ENCODE measurements at places on chromosomes 2 and 18.

DNA sequence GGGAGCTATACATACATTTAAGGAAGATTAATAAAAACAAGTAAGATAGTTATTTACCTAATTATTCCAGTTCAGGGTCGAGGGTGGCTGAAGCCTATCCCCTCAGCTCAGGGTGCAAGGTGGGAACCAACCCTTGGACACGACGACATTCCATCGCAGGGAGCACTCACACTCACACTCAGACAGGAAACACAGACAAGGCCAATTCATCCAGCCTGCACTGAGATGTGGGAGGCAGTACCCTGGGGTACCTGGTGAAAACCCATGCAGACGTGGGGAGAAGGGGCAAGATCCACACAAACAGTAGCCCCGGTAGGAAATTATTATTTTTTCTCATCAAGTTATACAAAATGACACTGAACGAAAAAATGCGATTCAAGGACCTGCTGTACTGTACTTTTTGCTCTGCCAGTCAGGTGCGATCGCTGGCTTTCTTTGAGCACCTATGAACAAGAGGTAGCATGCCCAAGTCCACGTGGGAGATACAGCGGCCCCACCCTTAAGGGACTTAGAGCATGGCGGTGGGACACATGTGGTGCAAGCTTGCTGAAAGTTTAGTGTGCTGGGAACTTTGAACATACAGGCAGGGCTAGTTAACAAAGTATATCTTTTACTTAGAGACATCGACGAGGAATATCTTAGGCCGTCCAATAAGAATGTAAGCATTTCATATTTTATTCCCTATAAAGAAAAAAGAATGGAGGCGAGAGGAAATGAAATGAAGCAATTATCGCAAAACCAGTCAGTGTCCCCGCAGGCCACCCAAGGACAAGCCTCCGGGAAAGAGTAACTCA lies 624 bp downstream of the METTL8 start:
- peak; percentile 10 for DNase-seq

DNA sequence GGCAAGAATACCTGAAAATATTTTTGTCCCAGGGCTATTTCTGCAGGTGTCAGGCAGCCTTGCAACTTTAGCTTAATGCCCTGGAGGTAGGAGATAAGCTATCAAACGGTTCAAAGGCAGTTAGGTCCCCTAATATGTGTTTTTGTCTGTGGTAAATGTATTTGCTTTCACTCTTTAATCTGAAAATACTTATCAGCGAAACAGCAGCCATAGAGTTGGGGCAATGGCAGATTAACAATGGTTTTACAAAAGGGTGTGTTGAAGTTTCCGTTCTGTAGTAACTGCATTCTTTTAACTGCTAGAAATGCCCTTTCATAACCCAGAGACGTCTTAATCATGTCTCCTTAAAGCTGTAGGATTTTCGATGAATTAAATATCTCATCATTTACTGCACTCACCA lies 265.0 kb upstream of the TRIB2 start:
- DNase-seq: no peak

GRCh38 chr18:61922435-61922834 lies 29.6 kb upstream of the RNF152 start:
- no peak for DNase-seq

DNA sequence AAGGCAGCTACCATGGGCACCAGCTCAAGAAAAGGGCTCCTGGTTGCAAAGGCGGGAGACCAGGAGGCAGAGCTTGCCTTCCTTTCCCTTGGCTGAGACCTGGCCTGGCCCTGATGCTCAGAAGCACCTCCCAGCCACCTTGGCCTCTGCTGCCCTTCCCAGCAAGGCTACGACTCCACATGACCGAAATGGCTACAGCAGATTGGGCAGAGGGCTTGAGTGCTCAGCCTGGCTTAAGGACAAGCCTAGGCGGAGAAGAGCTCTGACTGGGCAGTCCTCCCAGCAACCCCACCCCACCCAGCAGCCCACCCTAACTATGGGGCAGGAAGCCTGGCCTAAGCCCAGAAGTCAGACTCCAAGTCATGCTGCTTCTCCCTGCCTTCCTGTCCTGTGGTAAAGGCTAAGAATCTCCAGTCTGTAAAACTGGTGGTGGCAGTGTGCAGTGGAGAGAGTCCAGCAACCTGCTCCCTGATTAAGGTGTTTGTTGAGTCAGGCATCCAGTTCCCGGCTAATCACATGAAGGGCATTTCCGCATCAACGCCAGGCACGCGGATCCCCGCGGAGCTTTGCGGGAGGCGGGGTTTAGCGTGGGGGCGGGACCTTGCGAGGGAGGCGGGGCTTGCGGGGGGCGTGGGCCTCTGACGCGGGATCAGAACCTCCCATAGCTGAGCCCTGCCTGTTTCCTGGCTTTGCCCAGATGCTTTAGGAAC lies 256.0 kb downstream of the BCL11A start:
- no peak for DNase-seq

- no peak for DNase-seq
Measured at GRCh38 chr2:76256458-76257088, 545.9 kb upstream of the GCFC2 start.

- DNase-seq: no peak
Measured at GRCh38 chr2:196725218-196725617, 74.3 kb downstream of the GTF3C3 start.

GRCh38 chr2:131105950-131106801 lies 1.0 kb downstream of the PLEKHB2 start:
- DNase-seq: no peak

- no peak for DNase-seq
Measured at GRCh38 chr18:10249270-10249669, 205.2 kb upstream of the APCDD1 start.

DNA sequence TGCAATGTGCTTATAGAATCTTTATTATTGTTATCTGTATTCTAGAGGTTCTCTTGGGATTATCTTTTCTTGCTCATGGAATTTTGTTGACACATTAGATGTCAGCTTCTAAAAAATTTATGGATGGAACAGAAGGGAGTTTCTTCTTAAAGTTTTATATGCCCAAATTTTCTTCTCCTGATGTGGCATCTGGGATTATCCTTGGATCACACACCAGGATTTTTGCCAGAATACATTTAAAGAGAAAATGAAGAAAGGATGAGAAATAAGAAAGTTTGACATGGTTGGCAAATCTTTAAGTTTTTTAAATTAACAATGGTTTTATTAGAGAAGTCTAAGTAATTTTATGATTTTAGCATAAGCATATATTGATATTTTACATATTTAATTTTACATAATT lies 706.7 kb upstream of the TMEFF2 start:
- no peak for DNase-seq

- no peak for DNase-seq
Measured at GRCh38 chr2:60320724-60321123, 232.7 kb downstream of the BCL11A start.

DNA sequence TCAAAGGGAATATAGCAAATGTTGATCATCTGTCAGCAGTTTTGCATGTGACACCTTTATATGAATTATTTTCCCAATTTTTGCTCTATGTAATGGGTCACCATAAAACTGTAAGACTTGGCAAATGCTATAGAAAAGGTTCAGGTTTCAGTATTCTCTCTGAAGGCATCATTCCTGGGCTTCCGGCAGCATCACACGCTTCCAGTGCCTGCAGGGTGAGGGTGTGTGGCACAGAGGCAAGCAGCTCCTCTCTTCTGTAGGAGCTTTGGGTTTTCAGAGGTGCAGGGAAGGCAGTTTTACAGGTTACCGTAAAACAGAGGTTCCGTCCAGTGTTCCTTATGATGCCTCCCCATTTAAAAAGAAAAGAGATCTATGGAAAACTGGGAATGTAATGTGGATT lies 18.8 kb downstream of the COA5 start:
- DNase-seq: no peak

GRCh38 chr18:36158266-36158867 lies 28.7 kb downstream of the ELP2 start:
- DNase-seq: no peak

DNA sequence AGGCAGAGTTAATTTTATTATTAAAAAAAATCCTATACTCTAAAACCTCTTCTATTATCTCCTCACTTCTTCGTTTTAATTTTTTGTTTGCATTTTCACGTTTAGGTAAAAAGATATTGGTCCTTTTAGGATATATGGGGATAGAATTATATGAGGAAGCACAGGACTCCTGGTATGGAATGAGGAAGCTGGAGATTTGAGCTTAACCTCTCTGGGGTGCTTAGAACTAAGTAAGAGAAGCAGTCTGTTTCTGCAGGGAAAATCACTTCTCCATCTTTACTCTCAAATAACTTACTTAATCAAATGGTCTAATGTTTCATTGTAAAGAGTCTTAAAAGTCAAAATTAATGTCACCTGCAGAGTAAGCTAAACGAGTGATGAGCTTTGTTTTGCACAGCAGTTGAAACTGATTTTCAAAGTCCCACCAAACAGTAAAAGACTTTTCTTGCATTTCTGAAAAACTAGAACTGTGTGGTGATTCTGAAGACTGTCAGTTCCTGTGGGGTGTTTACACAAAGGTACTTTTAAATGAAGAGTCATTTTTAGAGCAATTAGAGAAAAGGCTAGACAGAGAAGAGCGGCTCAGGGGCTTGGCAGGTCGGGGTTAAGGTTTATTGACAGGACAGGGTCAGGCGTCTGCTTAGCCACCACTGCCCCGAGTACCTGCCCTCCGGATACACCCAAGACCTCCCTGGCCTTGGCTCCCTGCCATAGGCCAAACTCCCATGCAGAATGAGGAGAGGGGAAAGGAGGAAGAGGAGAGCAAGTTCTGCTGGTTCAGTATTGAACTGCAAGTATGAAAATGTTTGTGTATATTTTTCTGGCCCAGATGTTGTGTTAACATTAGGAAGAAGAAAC lies 21.6 kb downstream of the METAP1D start:
- DNase-seq: no peak

GRCh38 chr2:109607766-109608165 lies 6.0 kb downstream of the SEPTIN10 start:
- DNase-seq: no peak

DNA sequence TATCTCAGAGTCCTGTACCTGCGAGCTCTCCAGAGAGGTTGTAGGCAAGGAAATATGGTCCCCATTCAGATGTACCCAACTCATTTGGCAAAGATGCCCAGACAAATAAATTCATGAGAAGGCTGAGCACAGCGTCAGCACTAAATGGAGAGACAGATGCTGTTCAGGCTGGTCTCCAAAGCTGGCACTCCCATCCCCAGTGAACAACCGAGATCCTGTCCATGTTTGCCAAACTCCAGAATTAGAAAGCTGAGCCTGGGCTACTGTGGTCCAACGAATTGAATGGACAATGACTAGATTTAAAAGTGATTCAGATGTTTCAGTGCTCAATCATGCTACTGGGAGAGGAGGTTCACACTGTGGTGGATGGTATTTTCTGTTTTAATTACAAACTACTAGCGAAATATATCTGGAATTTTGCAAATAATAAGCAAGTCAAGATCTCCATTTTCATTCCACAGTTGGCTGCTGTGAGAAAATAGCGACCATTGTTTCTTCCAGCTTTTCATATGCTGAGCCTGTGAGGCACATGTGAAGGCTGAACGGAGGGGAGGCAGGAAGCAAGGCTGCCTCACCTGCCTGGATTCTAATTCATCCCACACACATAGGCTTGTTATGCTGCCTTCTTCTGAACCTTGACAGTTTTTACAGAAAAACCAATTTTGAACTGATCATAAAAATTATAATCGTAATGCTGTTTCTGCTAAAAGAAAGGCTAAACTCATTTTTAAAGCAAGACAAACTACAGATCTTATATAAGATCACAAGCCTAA lies 22.6 kb upstream of the DAPL1 start:
- no peak for DNase-seq

DNA sequence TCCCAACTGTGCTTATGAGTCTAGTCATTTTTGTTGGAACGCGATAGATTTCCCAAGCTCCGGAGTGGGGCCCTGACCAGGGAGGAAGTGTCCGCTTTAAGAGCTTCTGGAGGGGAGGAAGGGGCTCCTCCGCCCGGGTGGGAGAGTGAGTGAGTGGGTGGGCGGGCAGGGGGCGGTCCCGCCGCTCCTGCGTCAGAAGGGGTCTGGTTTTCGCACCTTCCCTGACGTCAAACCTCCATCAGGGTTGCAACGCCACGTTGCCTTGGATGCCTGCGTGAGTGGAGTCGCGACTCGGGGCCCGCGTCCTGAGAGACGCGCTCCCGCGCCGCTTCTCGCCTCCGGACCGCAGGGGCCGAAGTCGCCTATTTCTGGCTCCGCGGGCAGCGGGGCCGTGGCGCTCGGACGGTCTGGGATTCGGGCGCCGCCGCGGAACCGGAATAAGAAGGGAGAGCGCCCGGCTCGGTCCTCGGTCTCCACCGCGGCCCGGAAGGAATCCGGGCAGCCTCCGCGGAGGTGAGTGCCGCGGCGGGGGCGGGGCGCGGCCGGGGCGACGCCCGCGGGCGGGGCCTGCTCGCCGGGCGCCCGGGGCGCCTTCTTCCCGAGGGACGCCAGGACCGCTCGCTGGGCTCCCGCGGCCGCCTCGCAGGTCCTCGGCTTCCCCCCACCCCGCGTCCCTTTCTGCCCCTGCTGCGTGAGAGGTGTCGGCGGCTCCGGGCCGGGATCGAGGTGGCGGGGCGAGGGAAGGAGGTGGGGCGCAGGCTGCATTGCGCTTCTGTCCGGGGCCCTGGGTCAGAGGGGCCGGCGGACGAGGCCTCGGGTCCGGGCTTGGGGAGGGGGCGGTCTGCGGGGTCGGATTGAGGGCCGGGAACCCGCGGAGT lies at the start of gene ZDBF2:
ZDBF2 (plus strand) TSS at position 230 of the 878 bp plus-strand sequence. CDS start 7,187 bp downstream, outside the sequence.
- peak; percentile 11 for DNase-seq

DNA sequence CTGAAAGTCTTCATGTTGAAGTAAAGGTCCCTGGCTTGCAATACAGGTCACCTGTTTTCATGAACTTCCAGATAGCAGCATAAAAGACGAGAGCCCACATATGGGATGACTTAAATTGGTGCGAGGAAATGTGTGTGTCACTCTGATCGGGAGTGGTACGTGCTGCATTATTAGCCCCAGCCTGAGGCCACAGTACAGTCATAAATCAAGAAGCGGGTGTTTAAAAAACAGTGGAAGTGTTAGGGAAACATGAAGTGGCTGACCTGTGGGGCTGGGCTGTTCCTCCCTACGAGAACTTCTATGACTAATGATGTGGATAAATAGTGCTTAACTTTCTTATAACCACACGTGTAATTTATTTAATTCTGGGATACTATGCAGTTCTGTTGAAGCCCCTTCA lies 24.4 kb downstream of the RDH14 start:
- DNase-seq: no peak

- DNase-seq: no peak
Measured at GRCh38 chr2:133197156-133197555, 371.1 kb downstream of the NCKAP5 start.

DNA sequence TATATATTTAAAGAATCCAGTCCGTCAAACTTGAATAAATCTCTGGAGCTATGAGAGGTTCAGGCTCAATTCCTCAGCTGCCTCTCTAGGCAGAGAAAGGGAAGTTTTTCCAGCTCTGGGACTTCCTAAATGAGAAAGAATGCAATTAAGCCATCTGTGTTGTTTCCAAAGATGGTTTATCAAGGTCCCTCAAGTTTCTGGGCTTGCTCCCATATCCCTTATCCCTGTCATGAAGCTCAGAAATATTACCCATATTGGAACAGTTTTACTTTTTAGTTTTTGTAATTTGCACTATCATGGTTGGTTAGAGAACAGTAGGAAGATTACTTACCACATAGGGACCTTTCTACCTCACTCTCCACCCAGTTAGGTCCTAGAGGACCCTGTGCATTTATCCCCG lies 1.4 kb downstream of the CNTNAP5 start:
- no peak for DNase-seq

- no peak for DNase-seq
Measured at GRCh38 chr2:126790987-126791780, 107.5 kb upstream of the TEX51 start.
